ENCODE measurements at places on chromosomes 3 and 15.

- DNase-seq = no peak
Measured at GRCh38 chr15:79519628-79520027, 87.5 kb downstream of the MINAR1 start.

DNA sequence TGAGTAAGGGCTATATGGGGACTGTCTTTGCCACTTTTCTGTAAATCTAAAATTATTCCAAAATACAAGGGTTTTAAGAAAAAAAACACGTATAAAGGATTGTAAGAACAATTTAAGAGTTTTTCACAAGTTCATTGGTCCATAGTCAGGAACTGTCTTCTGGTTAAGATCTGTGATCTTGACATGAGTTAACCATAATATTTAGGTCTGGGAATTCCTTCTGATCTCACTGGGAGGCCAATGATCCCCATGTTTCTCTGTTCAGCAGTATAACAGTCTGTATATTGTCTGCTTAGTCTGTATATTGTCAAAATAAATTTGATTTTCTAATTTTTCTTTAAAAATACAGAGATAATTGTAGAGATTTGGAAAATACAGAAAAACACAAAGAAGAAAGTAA lies 848 bp upstream of the RHCG start:
- DNase-seq = no peak

DNA sequence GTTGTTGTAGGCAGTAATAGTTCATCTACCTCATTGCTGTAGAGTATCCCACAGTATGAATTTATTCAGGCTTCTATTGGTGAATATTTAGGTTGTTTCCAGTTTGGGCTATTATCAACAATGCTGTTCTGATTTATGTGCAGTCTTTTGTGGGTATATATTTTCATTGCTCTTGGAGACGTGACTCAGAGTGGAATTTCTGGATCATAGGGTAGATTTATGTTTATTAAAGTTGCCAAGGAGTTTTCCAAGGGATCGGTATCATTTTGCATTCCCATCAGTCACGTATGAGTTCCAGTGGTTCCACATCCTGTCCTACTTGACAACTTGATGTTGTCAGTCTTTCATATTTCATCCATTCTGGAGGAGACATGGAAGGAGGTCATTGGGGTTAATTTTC lies 8.4 kb upstream of the HRH1 start:
- DNase-seq = peak; percentile 93

DNA sequence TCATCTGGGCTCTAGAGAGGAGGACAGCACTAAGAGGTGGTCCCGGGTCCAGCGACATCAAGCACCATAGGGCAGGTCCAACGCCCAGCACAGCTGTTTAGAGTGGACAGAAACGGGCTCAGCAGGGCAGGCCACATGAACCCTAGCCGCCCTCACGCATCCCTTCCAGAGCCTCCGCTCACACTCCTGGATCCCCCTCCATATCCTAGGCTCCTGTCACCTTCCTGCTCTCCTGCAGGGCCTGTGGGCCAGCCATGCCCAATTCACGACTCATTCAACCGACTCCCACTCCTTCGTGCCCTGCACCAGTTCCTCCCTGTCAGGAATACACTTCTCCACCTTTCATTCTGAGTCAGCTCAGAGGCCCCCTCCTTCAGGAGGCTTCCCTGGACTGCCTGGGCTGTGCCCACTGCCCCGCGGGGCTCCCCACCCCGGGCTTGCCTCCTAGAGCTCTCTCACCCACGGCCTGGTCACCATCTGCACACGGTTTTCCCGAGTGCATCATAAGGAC lies 90.2 kb downstream of the LINGO1 start:
- no peak for DNase-seq

DNA sequence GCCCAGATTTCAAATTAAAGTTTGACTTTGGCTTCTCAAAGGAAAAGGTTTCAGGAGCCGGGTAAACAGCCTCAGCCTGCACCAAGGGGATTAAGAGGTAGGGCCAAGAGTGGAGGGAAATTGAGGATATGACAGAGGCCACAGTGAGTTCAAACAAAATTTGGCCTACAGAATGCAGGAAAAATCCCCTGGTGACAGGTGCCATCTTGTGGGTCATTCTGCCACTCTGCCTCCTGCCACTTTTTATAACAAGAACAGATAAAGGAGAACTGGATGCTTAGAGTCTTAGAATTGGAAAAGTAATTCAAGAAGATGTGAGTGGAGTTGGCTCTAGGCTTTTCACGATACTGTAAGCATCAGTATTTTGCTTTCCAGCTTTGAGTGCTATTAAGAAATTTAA lies 253.2 kb downstream of the NR2F2 start:
- DNase-seq = no peak

GRCh38 chr3:111051354-111051753 lies 20.3 kb upstream of the NECTIN3 start:
- no peak for DNase-seq

DNA sequence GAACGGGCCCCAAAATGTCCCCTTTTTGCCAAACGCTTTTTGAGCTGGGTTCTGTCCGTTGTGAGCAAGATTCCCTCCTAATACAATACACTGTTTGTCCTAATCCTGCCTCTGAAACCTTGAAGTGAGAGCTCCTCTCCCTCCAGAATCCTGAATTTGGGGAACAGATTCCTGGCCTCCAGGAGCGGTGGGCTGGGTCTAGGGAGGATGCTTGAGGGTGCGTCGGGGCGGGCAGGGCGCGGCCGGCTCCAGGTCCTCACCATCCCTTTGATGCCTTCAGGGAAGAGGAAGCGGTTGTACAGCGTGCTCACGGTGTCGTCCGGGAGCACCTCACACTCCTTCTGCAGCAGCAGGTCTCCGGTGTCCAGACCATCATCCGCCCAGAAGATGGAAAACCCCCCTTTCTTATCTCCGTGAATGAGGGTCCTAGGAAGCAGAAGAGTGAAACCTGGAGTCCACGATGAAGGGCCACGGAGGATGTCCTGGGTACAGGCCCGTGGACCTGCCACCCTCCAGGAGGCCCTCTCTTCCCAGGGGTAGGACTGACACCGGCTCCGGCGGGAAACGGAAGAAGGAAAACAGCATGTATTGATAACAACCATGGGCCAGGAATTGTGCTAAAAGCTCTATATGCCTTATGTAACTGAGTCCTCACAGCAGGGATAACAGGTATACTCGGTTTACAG lies 23.2 kb downstream of the ALDH1L1 start:
- DNase-seq = no peak

GRCh38 chr3:104604326-104605010 lies 762.2 kb upstream of the ALCAM start:
- DNase-seq = no peak

DNA sequence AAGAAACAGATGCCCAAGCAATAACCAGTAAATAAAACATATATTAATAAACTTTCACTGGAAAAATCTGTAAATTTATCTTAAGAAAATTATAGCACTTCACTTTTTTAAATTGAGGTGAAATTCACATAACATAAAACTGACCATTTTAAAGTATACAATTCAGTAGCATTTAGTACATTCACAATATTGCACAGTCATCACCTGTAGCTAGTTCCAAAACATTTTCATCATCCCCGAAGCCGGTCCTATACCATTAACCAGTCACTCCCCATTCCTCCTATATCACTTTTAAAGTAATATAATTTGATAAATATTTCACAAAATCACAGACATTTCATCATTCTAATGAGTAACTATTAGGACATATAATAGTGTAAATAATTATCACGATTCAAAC lies 8.0 kb upstream of the LRRIQ4 start:
- no peak for DNase-seq

DNA sequence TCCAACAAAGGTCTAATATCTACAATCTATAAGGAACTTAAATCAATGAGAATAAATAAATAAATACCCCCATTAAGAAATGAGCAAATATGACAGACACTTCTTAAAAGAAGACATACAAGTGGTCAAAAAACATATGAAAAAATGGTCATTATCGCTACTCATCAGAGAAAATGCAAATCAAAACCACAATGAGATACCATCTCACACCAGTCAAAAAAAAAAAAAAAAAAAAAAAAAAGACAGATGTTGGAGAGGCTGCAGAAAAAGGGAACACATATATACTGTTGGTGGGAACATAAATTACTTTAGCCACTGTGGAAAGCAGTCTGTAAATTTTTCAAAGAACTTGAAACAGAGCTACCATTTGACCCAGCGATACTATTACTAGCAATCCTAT lies 31.6 kb upstream of the OR5H6 start:
- DNase-seq = no peak

DNA sequence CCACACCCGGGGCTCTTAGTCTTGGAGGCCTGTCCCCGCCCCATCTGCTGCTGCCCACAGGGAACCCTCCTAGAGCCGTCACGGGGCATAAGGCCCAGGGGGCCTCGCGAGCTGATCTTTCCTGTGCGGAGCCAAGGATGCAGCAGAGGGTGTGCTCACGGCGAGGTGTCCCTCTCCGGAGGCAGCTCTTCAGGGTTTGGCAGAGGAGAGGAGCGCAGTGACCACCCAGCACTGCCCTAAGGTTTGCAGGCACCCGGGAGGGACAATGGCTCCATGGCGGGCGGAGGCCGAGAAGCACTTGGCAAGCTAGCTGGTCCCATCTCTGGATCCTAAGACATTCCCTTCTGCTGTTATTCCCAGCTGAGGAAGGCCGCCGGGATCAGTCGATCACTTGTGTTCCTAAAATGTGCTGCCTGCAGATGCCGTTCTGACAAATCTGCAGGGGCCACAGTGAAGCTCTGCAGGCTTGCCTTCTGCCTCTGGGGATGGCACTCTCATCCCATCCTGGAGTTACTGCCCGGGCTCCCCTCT lies 47.4 kb upstream of the PCSK6 start:
- no peak for DNase-seq

- DNase-seq = no peak
Measured at GRCh38 chr3:17059989-17060550, 175.3 kb downstream of the PLCL2 start.

- no peak for DNase-seq
Measured at GRCh38 chr3:3551981-3552380, 247.2 kb upstream of the LRRN1 start.

DNA sequence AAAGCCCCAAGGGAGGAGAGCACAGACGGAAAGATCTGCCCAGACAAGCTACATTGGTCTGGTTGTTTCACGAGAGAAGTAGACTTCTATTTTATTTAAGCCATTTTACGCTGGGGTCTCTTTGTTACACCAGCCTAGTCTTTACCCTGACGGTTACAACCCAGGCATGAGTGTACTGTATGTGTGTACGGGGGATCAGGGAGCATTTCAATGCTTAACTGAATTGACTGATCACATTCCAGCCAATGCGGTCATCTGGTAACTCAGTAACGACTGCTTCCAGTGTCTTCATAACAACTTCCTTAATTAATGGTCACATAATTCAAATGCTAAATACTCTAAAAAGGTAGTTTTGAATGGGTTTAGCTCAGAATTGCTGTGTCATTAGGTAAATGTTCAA lies 288.6 kb downstream of the FOXP1 start:
- DNase-seq = no peak

DNA sequence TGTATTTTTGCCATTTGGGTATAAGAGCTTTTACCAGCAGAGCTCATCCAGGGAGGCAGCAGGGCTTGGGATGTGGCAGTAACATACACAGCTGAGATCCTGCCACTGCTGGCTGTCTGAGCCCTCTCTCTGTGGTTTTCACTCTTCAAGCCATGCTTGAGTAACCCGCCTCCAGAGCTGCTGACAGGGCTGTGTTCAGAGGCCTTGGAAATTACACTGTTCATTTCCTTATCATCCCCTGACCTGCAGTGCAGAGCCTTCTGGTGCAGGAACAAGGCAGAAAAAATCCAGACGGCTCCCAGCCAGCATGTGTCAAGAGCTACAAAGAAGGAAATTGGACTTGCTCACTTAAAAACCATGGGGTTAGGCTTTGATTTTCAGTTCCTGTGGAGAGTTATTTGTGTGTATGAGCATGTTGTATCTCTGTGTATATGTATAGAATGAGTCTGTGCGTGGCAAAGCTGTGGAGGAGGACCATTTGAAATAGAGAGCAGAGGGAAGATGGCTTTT lies 47.0 kb downstream of the ZNF609 start:
- peak; percentile 30 for DNase-seq

GRCh38 chr3:73614419-73614818 lies 10.3 kb downstream of the PDZRN3 start:
- DNase-seq = peak; percentile 89

DNA sequence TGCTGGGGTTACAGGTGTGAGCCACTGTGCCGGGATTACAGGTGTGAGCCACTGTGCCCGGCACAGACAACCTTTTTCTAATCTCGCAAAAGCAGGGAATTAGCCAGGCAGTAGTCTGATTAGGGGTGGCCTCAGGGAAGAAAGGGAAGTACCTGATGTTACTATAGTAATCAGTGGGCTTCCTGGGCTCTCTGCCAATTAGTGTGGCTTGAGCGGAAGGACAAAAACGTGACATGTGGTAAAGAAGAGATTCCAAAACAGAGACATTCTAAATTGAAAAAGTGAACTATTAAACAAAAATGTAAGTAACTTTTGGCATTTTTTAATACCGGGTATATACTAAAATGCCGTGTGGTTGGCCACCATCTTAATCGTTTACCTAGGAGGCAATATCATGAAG lies 48.1 kb downstream of the CFAP20DC start:
- no peak for DNase-seq

DNA sequence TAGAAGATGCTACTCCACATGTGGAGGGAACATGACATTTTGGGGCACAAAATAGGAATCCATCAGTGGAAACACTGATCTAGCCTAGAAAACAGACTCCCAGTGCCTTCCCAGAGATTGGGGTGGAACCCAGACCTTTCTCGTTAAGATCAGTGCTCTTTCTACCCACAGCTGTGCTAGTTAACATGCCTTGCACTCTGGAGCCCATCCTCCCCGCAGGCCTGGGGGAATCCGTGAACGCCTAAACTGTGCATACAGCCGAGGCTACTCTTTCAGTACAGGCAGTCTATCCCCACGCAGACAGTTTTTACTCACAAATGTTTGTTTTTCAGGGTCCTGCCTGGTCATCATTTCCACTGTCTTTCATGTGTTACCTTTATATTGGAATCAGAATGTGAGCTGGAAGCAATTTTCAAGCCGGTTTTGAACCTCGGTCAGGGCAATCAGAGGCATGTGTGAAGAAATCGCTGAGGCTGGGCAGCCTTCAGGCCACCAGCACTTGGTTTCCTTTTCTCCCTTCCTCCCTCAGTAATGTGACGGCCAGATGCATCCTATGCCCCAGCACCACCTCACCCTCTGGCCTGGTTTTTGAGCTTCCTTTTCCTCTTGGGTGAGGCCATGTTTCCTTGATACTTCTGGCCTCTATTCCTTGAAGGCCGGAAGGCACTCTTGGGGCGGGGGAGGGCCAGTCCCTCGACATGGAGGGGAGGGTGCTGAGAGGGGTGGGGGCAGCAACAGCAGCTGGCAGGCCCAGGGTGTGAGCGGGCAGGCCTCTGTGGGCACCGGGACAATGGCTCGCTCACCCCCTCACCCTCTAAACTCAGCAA lies 123.6 kb upstream of the GALNT15 start:
- no peak for DNase-seq

Measured in GM04503 (cell line).